A549 treated with Mapracorat at 1 μM for 4 hours (cell line): ENCODE measurements at places on chromosomes 4 and X. TPM values are rescaled to one million over a fixed set of nuclear protein-coding genes. Genes with fewer than 3 reads are reported as not detected.

ZDHHC15 gene
- total RNA-seq: not detected in 5 replicates

CORIN gene
- total RNA-seq: 0.15 TPM in 1 of 5 replicates, not detected in the others

HELT gene
- not detected in 5 replicates for total RNA-seq

ZAR1 gene
- total RNA-seq: 0.12 to 0.14 TPM (median 0.12 TPM) in 3 of 5 replicates, not detected in the others

ZNF81 gene
- 3.0 to 7.5 TPM (median 5.8 TPM) in 5 replicates for total RNA-seq

SCRG1 gene
- not detected in 5 replicates for total RNA-seq

RASSF6 gene
- 0.52 to 1.0 TPM (median 0.88 TPM) in 5 replicates for total RNA-seq

RP2 gene
- 7.5 to 11.4 TPM (median 10.6 TPM) in 5 replicates for total RNA-seq

H2BW2 gene
- not detected in 5 replicates for total RNA-seq

GATB gene
- 9.3 to 12.4 TPM (median 11.8 TPM) in 5 replicates for total RNA-seq

HERC6 gene
- 3.0 to 4.0 TPM (median 3.5 TPM) in 5 replicates for total RNA-seq

CLIC2 gene
- total RNA-seq: 0.05 to 0.23 TPM (median 0.16 TPM) in 4 of 5 replicates, not detected in the other

SYNPO2 gene
- total RNA-seq: 0.72 to 1.0 TPM (median 0.92 TPM) in 5 replicates

DOCK11 gene
- 5.7 to 8.4 TPM (median 7.7 TPM) in 5 replicates for total RNA-seq

BEX5 gene
- total RNA-seq: not detected in 5 replicates

ZNF157 gene
- not detected in 5 replicates for total RNA-seq

FHDC1 gene
- 0.64 to 0.88 TPM (median 0.74 TPM) in 5 replicates for total RNA-seq

MND1 gene
- 12.3 to 18.7 TPM (median 13.3 TPM) in 5 replicates for total RNA-seq

BGN gene
- 0.07 to 0.08 TPM in 2 of 5 replicates, not detected in the others for total RNA-seq

DDIT4L gene
- 0.21 to 0.51 TPM (median 0.24 TPM) in 5 replicates for total RNA-seq

ACSL4 gene
- 16.7 to 24.0 TPM (median 22.0 TPM) in 5 replicates for total RNA-seq

CFP gene
- 0.17 to 1.2 TPM (median 0.75 TPM) in 5 replicates for total RNA-seq

TMSB15C gene
- total RNA-seq: 0.07 to 0.33 TPM (median 0.23 TPM) in 4 of 5 replicates, not detected in the other

SGCB gene
- 17.5 to 19.3 TPM (median 18.7 TPM) in 5 replicates for total RNA-seq

PCDH7 gene
- total RNA-seq: 0.08 to 0.13 TPM (median 0.10 TPM) in 5 replicates

NPY2R gene
- not detected in 5 replicates for total RNA-seq

TAF1 gene
- total RNA-seq: 12.1 to 17.1 TPM (median 16.0 TPM) in 5 replicates

ACE2 gene
- total RNA-seq: 0.05 TPM in 1 of 5 replicates, not detected in the others

CXCL9 gene
- not detected in 5 replicates for total RNA-seq

RAB33A gene
- 0.13 to 0.32 TPM (median 0.27 TPM) in 5 replicates for total RNA-seq

SHROOM4 gene
- not detected in 5 replicates for total RNA-seq
